ENCODE measurements at places on chromosomes 13 and 19. TPM values are rescaled to one million over a fixed set of nuclear protein-coding genes. Genes with fewer than 3 reads are reported as not detected.

DNA sequence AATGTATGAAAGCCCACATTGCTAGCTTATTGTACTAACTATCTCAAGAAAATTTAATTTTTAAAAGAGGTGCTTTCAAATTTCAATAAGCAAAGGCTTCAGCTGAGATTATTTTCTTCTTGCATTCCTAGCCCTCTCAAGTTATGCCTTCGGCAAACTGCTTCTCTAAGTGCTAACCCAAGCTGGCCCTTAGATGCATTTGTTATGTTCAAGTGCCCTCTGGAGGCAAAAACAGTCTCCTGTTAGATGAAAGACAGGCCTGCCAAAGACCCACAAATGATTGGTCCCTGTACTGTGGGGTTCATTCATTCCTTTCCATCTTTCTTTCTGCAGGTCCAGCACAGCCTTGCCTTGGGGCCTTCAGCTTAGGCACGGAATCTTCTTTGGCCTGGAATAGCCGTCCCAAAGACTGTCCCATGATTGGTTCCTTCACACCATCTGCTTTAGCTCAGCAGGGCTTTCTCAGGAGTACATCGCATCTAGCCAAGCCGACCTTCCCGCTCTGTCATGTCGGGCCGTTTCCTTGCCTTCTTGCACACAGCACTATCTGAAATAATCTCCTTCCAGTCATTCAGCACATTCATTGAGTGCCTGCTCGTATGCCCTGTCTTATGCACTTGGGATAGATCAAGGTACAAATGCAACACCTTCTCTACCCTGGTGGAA, 26.4 kb upstream of the TPTE2 start:
- no peak overlapping the region for H3K4me3 ChIP-seq
- no peaks in the 10 kb centered on the region for H3K4me1 ChIP-seq
- DNase-seq, result no peak
- H3K27ac ChIP-seq, result no peak overlapping the region
- H3K36me3 ChIP-seq, result no peaks in the 10 kb centered on the region

DNA sequence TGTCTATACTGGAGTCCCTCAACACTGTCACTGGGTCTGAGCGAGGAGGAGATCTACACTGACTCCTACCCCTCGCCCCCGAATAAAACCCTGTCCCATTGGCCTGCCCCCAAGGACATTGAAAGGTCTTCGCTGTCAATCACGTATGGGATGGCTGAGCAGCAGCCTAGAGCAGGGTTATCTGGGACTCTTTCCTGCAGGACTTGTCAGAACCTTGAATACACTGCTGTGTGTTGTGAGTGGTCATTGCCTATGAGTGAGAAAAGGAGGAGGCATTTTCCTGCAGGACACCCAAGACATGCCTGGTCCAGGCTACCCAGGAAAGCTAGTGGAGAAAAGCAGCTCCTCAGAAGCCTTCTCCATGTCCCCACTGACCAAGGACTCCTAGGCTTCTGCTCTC, 9.6 kb downstream of the PVR start:
- H3K4me3 ChIP-seq, result no peak overlapping the region
- peaks cover 31% of the 10 kb centered on the region for H3K4me1 ChIP-seq
- no peak overlapping the region for H3K27ac ChIP-seq
- H3K36me3 ChIP-seq, result peaks cover 79% of the 10 kb centered on the region

DNA sequence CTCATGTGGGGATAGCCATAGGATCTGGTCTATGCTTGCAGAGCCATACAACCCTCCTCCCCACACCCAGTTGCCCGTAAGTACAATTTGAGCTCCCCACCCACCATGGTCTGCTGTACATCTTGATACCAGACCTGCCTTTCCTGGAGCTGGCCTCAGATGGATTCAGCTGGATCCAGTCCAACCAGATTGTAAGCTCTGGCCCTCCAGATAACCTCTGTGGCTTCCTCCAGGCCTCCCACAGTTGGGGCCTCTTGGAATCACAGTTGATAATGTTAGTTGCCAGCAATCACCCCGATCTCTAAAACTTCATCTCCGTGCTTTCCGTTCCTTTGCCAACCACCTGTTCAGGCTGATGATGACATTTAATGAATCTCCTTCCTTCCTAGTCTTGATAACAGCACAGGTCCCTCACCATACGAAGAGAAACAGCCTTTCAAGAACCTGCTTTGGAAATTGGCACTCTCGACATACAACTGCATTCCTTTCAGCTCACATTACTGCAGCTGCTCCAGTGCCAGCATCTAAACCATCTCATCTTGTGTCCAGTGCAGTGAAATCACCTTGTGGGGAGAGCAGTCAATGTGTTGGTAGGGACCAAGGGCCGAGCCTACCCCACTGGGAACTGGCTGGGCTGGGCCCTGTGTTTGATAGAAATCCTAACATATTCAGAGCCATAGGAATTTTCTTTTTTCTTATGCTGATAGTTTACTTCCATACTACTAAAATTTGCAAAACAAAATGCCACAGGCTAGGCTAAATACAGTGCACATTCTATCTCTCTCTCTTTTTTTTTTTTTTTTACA, 15.1 kb upstream of the FOXO1 start:
- H3K27me3 ChIP-seq, result no peaks in the 10 kb centered on the region
- no peaks in the 10 kb centered on the region for H3K36me3 ChIP-seq
- H3K4me1 ChIP-seq, result peaks cover 18% of the 10 kb centered on the region
- DNase-seq, result no peak
- H3K27ac ChIP-seq, result no peak overlapping the region

DNA sequence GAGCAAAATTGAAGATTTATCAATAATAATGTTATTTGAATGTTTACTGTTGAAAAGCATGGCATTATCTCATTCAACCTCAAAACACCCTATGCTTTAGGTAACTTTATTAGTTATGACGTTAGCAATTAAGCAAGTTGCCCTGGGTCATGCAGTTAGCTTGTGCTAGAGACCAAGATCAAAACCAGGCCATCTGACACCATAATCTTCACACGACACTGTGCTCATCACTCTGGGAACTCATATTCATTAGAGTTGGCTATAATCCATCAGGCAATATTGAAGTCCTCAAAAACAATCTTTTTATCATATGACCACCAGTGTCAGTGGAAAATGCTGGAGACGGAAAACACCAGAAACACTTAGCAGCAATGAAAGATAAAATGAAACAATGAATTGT, 253.5 kb downstream of the PCDH20 start:
- H3K27ac ChIP-seq, result peak overlapping the region; percentile 82
- H3K27me3 ChIP-seq, result no peaks in the 10 kb centered on the region
- H3K4me1 ChIP-seq, result peaks cover 24% of the 10 kb centered on the region

- DNase-seq, result no peak
- peak overlapping the region; percentile 62 for H3K4me3 ChIP-seq
- no peaks in the 10 kb centered on the region for H3K36me3 ChIP-seq
- no peaks in the 10 kb centered on the region for H3K27me3 ChIP-seq
- peak overlapping the region; percentile 93 for H3K27ac ChIP-seq
- H3K4me1 ChIP-seq, result peaks cover 94% of the 10 kb centered on the region
These were observed 3.8 kb downstream of the ELAVL1 start for GRCh38 chr19:8001651-8001994.

GRCh38 chr13:58906329-58907007, 1257.3 kb downstream of the DIAPH3 start:
- no peak overlapping the region for H3K27ac ChIP-seq
- H3K36me3 ChIP-seq, result no peaks in the 10 kb centered on the region
- peaks cover 6% of the 10 kb centered on the region for H3K4me1 ChIP-seq
- H3K4me3 ChIP-seq, result no peak overlapping the region
- no peak for DNase-seq

DNA sequence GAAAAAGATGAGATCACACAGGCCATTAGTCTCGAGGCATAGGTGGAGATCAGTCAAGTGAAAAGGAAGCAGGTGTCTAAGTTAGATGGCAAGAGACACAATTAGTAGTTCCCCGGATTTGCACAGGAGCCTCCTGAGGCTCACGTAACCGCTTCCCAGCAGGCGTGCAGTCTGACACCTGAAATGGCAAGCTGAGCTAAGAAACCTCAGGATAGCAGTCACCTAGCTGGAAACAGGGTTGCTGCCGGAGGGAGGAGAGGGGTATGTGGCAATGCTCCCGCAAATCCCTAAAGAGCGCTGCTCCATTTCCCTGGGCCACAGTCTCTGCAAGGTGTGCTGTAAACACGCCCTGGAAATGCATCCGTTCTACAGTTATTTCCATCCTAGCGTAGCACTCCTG, 1151.0 kb downstream of the DIAPH3 start:
- H3K4me3 ChIP-seq, result no peak overlapping the region
- DNase-seq, result no peak
- peaks cover 14% of the 10 kb centered on the region for H3K4me1 ChIP-seq
- no peaks in the 10 kb centered on the region for H3K36me3 ChIP-seq
- no peaks in the 10 kb centered on the region for H3K27me3 ChIP-seq
- no peak overlapping the region for H3K27ac ChIP-seq

GRCh38 chr13:24223341-24224231, 63.1 kb downstream of the SPATA13 start:
- peaks cover 42% of the 10 kb centered on the region for H3K4me1 ChIP-seq
- H3K36me3 ChIP-seq, result no peaks in the 10 kb centered on the region
- H3K4me3 ChIP-seq, result peak overlapping the region; percentile 33
- no peaks in the 10 kb centered on the region for H3K27me3 ChIP-seq
- no peak for DNase-seq

DNA sequence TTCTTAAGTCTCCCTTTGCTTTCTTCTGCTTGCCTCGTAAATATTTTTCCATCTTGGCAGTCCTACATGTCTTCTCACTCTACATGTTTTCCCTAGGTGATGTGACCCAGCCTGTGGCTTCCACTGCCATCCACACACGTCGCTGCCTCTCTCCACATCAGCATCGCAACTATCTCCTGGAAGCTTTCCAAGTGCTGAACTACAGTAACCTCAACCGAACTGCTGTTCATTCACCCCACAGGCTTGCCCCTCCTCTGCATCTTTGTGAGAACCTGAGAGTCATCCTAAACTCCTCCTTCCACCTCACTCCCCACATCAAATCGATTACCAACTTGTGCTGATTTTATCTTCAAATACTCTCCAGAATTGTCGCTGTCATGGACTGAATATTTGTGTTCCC, 41.2 kb upstream of the USPL1 start:
- no peak overlapping the region for H3K27ac ChIP-seq
- H3K4me1 ChIP-seq, result peaks cover 36% of the 10 kb centered on the region
- no peaks in the 10 kb centered on the region for H3K27me3 ChIP-seq
- H3K4me3 ChIP-seq, result no peak overlapping the region
- no peak for DNase-seq

GRCh38 chr19:51253088-51253806, 2.4 kb downstream of the SIGLECL1 start:
- H3K36me3 ChIP-seq, result no peaks in the 10 kb centered on the region
- H3K4me3 ChIP-seq, result no peak overlapping the region
- no peak overlapping the region for H3K27ac ChIP-seq

GRCh38 chr19:13011653-13012389, 16.5 kb downstream of the NFIX start:
- no peaks in the 10 kb centered on the region for H3K36me3 ChIP-seq
- H3K27ac ChIP-seq, result peak overlapping the region; percentile 94
- peaks cover 100% of the 10 kb centered on the region for H3K4me1 ChIP-seq
- DNase-seq, result no peak
- H3K27me3 ChIP-seq, result no peaks in the 10 kb centered on the region

The HNRNPA1L2 gene
- total RNA-seq, result 3.2 TPM

The SPRY2 gene
- total RNA-seq, result 34.6 TPM

The DUS3L gene
- total RNA-seq, result 14.1 TPM

The RABAC1 gene
- 56.7 TPM for total RNA-seq

Measured in left ventricle myocardium inferior (tissue), 1 donor.